ENCODE measurements at places on chromosomes 3 and 15. TPM values are rescaled to one million over a fixed set of nuclear protein-coding genes. Genes with fewer than 3 reads are reported as not detected.

CFAP161 gene
- not detected for total RNA-seq

PEX5L gene
- total RNA-seq: 0.15 TPM

SNTN gene
- total RNA-seq: not detected

XCR1 gene
- not detected for total RNA-seq

- DNase-seq: peak; percentile 73
Measured at GRCh38 chr15:80567721-80568157, 127.4 kb upstream of the ABHD17C start.

DNA sequence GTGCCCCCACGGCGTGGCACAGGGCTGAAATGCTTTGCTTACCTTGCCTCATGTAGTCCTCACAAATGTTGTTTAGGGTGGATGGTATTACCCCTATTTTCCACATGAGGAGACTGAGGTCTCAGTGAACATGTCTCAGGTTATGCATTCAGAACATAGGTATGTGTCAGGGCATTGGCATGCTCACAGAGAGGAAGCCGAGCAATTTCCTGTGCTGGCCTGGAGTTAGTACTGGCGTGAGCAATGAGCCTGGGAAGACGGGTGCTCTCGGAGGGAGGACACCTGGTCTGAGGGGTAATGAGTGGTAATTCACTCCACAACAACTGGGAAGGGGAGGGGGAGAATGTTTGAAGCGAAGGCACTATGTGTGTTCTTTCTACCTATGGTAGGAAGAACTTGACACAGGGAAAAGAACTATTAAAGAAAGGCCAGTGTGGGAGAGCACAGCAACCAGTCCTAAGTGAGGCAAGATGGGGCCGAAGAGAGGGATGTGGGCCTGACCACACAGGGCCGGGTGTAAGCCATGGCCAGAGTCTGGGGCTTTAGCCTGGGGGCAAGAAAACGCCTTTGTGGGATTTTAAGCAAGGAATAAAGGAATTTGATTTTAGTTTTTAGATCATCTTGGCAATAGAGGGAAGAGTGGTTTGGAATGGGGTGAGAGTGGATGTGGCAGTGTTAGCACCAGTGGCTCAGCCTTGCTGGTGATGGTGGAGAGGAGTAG, 4.9 kb upstream of the FAM131A start:
- peak; percentile 92 for DNase-seq

GRCh38 chr15:55758580-55758986, 15.6 kb upstream of the PRTG start:
- no peak for DNase-seq

DNA sequence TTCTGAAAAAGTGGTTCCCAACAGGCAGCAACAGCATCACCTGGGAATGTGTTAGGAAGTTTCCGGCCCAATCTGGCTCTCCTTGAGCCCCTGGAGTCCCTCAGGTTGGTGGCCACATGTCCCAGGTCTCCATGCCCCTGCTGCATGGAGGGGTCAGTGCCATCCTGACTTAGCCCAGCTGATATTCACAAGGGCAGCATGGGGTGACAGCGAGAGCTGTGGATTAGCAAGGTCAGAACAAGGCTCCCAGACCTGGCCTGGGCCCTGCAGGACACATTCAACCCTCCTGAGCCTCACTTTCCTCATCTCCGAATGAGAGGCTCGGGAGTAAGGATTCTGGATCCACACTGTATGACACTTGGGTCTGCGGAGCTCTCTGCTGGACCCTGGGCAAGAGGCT, 243.8 kb upstream of the TLE3 start:
- DNase-seq: no peak

DNA sequence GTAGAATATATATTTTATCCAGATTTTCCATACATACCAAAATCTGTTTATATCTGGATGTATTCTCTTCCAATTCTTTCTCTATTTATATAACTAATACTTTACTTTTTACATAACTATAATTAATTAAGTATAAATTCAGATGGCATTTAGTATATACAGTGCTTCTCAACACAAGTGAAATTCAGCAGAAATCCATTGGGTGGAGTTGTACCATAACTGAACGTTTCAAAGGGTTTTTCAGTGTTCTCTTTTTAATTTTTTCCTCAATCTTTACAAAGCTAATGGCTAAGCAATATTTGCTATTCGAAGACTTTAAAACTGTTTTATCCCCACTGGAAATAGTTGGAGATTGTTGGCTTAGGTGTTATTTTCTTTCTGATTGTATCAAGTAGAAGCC, 13.9 kb upstream of the ZBBX start:
- no peak for DNase-seq
